ENCODE measurements at places on chromosomes 4 and X.

DNA sequence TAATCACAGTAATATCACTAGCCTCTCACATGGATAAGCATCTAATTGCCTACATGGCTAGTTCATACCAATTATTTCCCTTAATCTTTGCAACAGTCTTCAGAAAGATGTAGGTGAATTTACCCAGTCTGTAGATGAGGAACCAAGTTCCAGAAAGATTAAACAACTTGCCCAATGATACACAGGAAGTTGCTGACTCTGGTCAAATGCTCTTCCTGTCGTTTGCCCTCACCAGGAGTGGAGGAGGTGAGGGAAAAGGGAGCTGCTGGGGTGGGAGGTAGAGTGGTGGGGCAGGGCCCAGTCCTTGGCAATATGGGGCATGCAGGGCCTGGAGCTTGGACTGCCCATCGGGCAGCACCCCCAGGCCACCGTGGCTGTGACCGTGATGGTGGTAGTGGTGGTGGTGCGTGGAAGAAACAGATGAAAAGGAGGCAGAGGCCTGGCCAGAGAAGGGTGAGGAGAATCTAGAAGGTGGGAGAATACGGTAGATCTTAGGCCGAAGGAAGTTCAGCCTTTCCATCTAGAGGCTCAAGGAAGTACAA lies 2.3 kb upstream of the KDM5C start:
- DNase-seq: no peak

- no peak for DNase-seq
These were observed 17.9 kb upstream of the NSUN7 start for GRCh38 chr4:40731792-40732245.

DNA sequence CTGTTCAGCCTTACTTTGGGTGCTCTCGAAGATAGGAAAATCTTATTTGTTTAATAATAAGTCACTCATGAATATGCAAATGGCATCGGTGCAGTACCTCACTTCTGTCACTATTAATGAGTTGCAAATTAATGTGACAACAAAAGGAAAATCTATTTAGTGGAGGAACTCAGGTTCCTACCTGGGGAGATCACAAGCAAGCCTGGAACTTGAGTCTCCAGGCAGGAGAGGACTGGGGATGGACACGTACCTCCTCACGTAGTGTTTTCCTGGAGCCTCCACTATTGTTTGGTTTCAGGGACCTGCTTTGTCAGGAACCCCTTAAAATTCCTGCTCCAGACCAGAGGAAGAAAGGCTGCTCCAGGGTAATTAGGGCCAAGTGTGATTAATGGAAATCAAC lies 82.1 kb downstream of the BCOR start:
- no peak for DNase-seq

GRCh38 chr4:73053076-73053475 lies 16.4 kb downstream of the COX18 start:
- DNase-seq: no peak

GRCh38 chr4:22524895-22525294 lies 9.0 kb upstream of the ADGRA3 start:
- DNase-seq: no peak

DNA sequence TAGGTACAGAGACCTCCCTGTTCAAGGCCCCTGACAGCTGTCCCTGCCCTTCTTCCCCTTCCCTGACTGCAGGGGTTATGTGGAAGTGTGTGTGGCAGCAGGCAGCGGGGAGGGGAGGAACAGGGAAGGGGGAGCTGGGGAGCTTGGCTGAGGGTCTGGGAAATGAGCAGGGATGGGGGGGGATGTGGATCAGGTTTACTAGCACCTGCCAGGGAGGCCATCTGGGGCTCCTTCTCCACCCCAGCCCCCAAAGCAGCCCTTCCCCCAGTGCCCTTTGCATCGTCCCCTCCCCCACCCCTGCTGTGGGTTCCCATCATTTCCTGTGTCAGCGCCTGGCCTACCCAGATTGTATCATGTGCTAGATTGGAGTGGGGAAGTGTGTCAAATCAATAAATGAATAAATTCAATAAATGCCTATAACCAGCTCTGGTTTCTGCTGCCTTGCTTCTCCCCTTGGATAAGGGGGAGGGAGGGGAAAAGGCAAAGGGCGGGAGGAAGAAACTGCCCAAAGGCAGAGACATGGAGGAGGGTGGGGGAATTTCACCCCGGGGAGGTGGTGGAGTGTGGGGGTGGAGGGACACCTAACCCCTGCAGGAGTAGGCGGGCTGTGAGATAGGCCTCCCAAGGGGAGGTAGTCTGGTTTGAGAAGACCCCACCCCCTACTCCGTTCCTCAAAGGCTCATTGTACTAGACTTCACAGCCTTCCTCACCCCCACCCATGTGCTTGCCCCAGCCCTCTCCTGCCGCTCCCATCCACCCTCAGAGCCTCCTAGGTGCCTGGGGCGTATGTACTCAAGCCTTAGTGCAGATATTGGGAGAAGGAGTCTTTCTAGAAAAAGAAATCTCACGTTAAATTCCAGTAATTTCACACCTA lies 3.2 kb downstream of the CXorf65 start:
- no peak for DNase-seq

DNA sequence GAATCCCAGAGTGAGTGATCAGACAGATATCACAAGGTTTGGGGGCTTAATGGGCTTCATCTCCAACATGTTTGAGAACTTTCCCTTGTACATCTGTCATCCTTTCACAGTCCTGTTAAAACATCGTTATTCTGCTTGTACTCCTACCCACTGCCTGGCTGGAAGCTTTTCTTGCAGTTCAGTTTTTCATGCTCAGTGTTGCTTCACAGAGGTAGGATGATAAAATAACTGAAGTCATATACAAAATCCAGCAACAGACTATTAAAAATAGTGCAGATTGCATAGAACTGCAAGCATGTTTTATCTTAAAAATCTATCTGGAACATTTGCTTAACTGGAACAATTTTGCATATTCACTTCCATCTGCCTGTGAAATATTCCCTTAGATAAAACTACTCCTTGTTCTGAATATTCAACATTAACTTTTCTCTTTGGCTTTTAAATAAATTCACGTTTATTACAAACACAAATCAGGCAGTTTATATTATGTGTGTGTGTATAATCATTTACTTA lies 579.6 kb upstream of the IGFBP7 start:
- DNase-seq: no peak

GRCh38 chrX:154751669-154752271 lies 893 bp upstream of the GAB3 start:
- no peak for DNase-seq

DNA sequence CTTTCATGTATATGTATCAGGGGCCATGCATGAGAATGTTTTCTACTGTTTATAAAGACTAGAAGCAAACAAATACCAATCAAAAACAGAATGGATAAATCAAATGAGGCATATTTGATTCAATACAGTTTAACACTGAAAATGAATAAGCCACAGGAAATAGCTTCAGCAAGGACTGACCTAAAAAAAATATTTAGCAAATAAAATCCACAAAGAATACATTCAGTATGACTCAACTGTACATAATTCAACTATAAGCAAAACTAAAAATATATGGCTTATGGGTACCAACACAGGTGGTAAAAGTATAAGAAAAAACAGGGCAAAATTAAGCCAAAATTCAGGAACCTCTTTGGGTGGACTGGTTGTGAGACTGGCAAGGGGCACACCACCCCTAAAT lies 112.9 kb downstream of the KCNIP4 start:
- no peak for DNase-seq

DNA sequence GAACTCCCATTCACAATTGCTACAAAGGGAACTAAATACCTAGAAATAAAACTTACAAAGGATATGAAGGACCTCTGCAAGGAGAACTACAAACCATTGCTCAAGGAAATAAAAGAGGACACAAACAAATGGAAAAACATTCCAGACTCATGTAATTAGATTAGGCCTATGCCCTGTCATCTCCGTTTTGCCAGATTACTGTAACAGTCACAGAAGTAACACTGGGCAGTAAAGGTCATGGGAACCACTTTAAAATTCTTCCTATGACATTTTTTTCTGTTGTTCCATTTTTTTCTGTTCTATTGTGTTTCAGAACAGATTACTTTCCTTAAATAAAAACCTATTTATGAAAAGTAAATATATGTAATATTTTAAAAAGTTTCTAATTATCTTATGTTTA lies 199.4 kb upstream of the CENPE start:
- DNase-seq: no peak

- no peak for DNase-seq
These were observed 60.6 kb downstream of the OPHN1 start for GRCh38 chrX:68372665-68373064.

- no peak for DNase-seq
These were observed 206.7 kb upstream of the CNKSR2 start for GRCh38 chrX:21167494-21167893.

DNA sequence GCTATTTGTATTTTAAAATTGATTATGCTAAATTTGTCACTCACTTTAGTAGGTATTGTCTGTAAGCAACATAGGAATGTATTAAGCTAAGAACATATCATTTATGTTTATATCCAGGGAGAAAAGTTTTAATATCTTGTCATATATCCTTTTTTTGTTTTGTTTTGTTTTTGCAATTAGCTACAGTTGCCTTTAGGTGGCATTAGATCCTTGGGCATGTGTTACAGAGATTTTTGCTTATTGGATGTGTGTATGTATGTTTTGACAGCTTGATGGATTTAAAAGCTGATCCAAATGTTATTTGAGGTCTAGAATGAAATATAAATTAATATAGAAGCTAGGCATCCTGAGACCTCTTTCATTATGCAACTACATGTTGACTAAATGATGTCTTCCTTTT lies 36.1 kb upstream of the OTUD4 start:
- peak; percentile 38 for DNase-seq

- no peak for DNase-seq
These were observed 362.2 kb downstream of the FGF13 start for GRCh38 chrX:138349351-138349750.

DNA sequence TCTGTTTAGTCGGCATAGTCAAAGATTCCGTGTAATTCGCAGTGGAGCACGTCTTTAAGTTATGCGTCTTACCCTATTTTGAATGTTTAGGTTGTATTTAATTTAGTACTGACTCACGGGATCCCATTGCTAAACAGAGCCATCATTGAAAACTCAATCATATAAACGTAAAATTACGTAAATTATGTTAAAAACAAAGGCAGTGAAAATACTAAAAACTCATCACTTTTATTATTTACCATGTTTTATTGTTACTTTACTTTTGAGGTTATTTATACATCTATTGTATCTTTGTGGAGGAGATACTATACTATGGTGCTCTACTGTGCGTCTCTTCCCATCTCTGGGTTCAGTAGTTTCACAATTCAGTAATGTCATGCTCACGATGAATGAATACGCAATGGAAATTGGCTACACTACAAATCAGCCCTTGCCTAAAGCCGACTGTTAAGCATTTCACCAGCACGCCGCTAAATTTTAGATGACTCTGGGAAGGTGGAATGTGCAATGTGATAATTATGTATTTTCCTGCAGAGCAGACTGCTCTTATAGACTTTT lies 944 bp downstream of the FUNDC2 start:
- DNase-seq: peak; percentile 27

DNA sequence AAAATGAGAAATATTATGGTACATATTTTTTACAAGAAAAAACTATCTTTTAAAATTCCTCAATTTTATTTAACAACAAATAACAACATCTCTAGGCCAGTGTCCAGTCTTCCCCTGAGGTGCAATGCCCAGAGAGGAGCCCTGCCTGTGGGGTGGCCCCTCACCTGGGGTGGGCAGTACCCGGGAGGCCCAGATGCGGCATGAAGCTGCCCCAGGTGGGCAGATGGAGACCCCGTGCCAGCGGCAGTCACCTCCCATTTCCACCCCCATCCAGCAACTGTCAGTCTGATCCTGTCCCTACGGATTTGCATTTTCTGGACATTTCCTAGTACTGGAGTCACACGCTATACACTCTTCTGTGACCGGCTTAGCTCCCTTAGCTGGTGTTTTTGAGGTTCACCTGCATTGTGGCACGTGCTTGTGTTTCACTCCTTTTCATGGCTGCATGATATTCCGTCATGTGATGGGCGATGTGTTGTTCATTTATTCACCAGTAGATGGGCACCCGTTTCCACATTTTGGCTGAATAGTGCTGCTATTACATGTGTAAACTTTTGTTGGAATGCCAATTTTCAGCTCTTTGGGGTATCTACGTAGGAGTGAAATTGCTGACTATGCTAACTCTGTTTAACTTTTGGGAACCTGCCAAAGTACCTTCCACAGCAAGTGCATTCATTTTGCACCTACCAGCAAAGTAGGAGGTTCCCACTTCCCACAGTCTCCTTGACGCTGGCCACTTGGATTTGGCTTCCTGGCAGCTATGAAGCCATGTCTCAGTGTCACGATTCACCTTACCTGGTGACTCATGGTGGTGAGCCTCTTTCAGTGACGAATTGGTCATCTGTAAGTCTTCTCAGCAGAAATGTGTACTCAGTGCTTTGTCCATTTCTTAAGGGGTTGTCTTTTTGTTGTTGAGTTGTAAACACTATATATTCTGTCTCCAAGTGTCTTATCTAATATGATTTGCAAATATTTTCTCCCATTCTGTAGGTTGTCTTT lies 11.7 kb upstream of the MAEA start:
- DNase-seq: no peak

- DNase-seq: no peak
These were observed 84.8 kb downstream of the PAK3 start for GRCh38 chrX:111180750-111181240.

DNA sequence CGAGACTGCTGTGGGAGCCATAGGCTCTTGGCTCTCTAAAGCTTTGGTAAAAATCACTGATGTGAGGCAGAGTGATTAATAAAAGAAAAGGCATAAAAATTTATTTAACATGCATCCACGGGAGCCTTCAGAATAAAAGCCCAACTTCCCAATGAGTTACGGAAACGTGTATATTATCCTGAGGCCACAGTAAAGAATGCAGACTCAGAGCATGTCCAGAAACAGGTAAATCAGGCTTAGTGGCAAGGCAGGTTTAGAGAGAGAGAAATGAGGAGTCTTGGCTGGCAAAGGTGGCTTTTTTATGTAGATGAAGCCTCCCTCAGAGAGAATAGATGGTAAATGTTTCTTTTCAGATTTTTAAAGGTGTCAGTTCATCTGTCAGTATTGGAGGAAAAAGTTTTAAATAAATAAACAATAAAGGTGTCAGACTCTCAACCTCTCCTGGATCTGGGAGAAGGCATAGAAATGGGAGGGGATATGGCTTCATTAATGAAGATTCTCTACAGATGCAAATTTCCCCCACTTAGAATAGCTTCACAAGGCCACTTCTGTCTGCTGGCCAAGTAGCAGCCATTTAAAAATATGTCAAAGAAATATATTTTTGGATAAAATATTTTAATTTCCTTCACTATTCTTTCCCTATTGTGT lies 24.0 kb downstream of the C4orf51 start:
- no peak for DNase-seq
